Omental fat pad (tissue), 4 donors: ENCODE measurements at places on chromosomes 3 and 15. TPM values are rescaled to one million over a fixed set of nuclear protein-coding genes. Genes with fewer than 3 reads are reported as not detected.

DNA sequence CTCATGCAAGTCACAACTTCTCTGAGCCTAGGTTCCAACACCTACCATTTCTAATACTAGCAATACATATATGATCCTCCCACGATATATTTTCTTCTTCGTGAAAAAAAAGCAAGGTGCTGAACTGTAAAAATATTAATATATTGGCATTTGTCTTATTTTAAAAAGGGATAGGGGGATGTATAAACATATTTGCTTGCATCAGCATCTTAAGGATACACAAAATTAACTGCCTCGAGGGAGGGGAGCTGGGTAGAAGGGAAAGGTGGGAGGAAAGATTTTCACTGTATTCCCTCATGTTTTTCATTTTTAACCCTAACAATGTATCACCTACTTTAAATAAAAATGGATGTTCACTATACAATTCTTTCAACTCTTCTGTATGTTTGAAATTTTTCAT, 1.3 kb downstream of the HACD2 start:
- DNase-seq: no peak

- peak; percentile 75 for DNase-seq
These were observed 45.8 kb upstream of the TRA2B start for GRCh38 chr3:185983495-185984141.

- DNase-seq: no peak
These were observed 6.2 kb upstream of the ATP13A4 start for GRCh38 chr3:193560870-193561269.

CHRNA7 gene
- total RNA-seq: 0.36 TPM

MORC1 gene
- not detected for total RNA-seq

CHST13 gene
- 0.46 TPM for total RNA-seq

NAA50 gene
- 167 TPM for total RNA-seq

DNAJC17 gene
- 8.8 TPM for total RNA-seq
